Astrocyte (in vitro differentiated cells and primary cell): ENCODE measurements at places on chromosomes 3 and 15.

DNA sequence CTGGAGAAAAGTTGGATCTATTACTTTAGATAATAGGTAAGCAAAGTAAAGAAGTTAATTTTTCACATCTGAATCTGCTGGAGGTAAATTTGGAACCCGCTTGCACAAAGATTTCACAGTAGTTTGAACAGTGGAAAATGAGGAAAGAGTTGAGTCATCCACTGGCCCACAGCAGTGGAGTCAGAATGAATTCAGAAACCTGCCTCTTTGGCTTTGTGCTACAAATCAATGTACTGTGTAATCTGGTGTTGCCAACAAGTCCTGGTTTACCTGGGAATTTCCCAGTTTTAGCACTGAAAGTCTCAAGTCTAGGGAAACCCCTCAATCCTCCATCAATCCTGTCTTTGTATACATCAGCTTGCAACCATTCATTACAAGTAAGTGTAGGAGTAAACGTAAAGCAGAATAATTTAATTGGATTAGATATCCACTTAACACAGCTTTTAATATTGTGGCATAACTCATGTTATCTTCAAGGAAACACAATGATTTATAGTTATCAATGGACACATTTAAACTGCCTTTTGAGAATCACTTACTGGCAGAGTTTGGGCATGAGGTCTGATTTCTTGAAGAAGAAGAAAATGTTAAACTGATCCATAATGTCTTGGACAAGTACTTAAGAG is 100.6 kb downstream of the DCLK3 start:
- DNase-seq, result peak; percentile 65

DNA sequence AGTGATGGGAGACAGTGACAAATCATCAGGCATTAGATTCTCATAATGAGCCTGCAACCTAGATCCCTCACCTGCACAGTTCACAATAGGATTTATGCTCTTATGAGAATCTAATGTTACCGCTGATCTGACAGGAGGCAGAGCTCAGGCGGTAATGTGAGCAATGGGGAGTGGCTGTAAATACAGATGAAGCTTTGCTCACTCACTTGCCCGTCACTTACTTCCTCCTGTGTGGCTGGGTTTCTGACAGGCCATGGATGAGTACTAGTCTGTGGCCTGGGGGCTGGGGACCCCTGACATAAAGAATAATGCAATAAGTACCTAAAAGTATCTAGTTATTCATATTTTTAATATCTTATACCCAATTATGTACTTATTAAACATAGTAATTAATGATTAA is 15.6 kb downstream of the IQCB1 start:
- DNase-seq, result no peak

DNA sequence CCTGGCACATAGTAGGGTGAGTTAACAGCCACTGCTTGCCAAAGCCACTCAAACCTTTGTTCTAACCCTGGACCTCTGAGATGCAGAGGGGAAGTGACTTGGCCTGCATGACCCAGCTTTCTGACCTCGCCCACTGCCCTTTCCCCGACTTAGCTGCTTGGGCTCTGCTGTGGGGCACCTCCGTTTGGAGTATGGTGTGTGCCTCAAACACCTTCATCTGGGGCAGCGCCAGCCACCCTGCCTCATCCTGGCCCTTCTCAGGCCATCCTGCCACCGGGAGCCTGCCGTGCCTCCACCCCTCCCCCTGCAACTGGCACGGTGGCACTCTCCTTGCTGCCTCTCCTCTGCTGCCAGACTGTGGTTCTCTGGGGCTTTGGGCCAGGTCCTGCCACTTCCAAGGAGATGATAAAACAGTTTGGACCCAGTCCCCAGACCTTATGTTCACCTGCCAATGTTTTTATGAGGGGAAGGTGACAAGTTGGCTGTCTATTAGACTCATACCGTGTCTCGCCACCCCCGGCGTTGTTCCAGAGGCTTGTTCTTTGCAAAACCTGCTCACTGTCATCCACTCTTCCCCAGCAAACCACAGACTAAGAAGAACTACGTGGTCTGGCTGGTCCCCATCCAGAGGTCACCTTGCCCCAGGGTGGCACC is 32.2 kb downstream of the SLC6A6 start:
- DNase-seq, result no peak

DNA sequence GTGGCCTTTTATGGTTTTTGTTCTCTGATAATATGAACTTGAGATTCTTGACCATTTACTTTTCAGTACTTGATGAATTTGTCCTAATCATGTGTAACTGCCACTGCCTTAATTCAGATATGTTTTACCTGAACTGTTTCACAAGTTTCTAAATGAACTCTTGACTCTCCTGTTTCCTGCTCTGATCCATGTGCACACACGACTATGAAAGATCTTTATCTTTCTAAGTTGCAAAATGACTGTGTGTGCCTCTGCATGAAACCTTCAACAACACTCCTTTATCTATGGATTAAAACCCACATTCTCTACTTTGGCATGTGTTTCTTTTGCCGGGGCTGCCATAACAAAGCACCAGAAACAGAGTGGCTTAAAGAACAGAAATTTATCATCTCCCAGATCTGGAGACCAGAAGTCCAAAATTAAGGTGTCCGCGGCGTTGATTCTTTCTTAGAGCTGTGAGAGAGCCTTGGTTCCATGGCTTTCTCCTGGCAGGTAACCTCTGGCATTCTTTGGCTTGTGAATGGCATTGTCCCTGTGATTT is 275.0 kb downstream of the ADAMTSL3 start:
- no peak for DNase-seq

DNA sequence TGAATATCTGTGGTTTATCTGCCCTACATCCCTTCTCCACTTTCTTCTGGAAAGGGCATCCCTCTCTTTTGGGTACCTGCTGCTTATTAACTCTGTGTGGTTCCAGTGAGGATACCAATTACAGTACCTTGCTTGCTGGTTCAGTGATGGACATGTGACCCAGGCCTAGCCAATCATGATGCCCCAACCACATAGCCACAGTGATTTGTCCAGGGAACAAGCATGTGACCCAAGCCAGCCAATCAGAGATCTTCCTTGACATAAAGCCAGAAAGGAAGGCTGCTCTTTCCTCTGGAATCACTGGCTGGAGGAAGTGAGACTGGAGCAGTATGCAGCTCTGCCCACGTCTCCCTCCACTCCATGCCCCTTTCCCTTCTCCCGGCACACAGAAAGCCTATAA is 10.9 kb upstream of the TMEM158 start:
- DNase-seq, result no peak

GRCh38 chr3:179476215-179476614 is 24.9 kb upstream of the GNB4 start:
- no peak for DNase-seq

GRCh38 chr3:43361077-43361476 is 74.7 kb downstream of the SNRK start:
- DNase-seq, result no peak

- DNase-seq, result peak; percentile 82
These were observed 19.8 kb upstream of the CELF6 start for GRCh38 chr15:72339777-72340177.

DNA sequence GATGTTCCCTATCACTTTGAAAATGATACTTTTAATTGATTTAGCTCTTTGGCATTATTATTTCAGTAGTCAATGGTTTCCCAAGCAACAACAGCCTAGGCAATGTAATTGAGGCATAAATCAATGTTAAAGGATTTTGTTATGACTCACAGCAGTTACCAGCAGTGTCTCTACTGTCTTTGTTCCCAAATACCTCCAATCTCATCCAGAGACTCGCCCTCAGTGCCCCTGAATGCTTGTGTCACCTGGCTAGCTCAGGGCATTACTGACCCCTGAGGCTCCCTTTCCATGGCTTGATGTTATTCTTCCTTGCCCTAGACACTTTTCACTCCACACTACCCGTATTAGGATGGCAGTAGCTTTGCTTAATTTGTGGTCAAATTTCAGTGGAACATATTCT is 227.2 kb downstream of the SQOR start:
- DNase-seq, result no peak

GRCh38 chr15:77001351-77001750 is 6.4 kb downstream of the PSTPIP1 start:
- DNase-seq, result no peak

DNA sequence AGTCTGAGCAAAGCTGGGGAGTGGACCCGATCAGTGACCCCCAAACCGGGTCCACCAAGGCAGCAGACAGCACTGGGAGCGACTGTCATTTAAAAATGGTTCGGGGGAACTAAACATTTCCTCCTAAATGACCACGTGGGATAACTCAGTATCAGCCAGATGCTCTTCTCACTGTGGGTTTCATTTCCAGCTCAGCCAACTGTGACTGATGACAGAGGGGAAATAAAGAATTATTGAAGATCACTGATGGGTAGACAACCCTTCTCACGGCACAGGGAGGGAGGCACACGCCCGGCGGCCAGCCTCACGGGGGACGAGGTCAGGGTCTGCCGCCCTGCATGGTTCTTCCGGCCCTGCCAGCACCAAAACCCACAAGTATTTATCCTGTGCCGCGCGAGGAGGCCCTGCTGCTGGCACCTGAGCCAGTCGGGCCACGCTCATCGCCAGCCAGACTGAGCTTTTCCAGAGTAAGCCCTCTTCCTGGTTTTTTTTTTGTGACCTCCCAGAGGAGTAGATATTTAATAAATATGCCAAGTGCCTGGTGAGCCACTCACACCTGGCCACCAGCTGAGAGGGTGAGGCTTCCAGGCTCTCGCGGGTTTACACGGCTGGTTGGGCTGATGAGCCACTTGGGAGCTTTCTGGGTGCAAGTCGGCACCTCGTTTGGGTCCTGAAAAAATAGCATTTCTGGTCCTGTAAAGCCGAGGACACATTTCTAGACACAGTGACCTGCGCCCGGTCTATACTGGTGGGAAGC is 6.2 kb downstream of the MELTF start:
- DNase-seq, result no peak
